ENCODE measurements at places on chromosomes 13 and 19.

GRCh38 chr13:39302820-39303219 lies 264.6 kb downstream of the NHLRC3 start:
- DNase-seq = no peak

DNA sequence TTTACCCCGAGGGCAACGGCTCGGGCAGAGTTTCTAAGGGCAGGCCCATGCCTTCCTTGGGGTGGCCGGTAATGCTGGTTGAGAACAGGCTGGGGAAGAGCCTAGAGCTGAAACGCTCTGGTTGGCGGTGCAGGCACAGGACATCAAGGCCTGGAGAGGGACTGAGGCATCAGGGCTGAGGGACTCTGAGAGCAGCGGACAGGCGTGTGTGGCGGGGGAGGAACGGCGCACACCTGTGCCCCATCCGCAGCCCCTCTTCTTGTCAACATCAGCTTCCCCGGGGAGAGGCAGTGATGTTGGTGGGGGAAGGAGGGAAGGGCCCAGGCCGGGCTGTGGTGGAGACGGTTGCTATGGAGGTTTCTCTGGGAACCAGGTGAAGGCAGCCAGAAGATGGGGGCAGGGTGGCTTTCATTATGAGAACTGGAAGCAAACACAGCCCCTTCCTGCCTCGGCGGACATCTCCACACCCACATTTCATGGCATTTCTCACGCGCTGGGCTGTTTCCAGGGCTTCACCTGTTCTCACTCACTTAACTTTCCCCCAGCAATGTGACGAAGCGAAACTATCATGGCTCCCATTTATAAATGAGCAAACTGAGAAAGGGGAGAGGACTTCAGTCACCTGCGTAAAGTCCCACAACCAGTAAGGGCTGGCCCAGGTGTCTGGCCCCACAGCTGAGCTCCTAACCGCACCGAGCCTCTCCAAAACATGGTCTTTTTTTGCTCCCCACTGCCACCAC lies 8.2 kb upstream of the ATF5 start:
- no peak for DNase-seq

GRCh38 chr13:95629071-95629470 lies 15.4 kb downstream of the DZIP1 start:
- DNase-seq = no peak

- no peak for DNase-seq
Observed at GRCh38 chr19:45448887-45449299, 18.9 kb upstream of the FOSB start.

- DNase-seq = no peak
Observed at GRCh38 chr19:16764793-16765433, 45.3 kb downstream of the NWD1 start.

- peak; percentile 81 for DNase-seq
Observed at GRCh38 chr19:1883784-1884183, 1.5 kb downstream of the ABHD17A start.

GRCh38 chr19:1103132-1103707 lies 574 bp upstream of the GPX4 start:
- DNase-seq = no peak

- no peak for DNase-seq
Observed at GRCh38 chr13:113009743-113010509, 40.9 kb downstream of the MCF2L start.

DNA sequence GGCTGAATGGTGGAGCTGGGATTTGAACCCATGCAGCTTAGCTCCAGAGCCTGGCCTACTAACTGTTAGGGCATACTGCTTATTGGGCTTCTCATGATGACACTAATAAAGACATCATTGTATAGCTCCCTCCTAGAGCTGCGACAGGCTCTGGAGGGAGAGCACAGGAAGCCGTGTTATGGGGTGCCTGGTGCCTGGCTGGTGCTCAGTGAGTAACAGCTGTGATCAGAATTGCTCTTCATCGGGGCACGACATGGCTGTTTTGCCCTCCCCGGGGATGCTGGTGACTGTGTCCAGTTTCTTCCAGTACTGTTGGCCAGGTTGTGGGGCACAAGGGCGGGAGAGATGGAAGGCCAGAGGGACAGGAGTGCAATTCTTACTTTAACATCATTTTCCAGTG lies 5.1 kb downstream of the LYPD5 start:
- no peak for DNase-seq

DNA sequence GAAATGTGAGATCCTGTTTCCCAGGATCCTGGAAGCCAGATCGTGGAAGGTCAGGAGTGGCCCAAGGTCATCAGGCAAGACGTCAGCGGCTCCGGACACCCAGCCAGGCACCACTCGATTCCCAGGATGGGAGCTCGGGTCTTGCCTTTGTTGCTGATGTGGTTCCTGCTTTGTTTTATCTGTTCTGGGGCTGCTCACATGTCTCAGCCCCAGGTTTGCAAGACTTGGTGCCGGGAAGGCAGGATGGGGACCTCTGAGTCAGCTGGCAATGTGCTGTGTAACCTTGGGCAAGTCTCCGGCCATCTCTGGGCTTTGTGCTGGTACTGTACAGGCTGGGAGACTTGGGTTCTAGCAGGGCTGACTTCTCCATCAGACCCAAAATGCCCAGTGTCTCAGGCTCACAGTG lies 1.4 kb upstream of the FCHO1 start:
- no peak for DNase-seq

DNA sequence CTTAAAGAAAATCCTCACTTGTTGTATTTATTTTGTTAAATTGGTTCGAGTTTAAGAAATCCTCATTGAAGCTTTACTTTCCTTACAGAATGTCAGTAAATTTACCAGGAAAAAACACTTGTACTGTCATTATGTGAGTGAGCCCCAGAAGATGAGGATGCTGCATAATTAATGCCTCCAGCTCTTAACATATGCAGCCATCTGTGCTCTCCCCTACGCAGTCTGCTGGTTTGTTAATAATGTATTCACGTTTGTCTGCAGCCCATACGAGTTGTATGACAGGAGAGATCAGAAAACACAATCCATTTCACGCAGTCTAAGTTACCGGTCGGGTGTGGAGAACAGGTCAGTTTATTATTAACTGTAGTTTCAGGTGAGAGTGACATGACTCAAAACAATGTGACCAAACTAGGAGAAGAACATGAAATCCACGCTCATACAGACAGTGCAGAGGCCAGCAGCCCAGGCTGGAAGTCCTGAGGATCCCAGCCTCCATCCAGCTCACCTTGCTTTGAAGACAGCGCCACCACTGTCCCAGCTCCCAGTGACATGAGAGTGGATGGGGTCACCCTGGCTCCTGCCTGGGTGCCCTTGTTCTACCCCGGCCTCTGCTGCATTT lies 19.8 kb upstream of the ATP11A start:
- peak; percentile 65 for DNase-seq

DNA sequence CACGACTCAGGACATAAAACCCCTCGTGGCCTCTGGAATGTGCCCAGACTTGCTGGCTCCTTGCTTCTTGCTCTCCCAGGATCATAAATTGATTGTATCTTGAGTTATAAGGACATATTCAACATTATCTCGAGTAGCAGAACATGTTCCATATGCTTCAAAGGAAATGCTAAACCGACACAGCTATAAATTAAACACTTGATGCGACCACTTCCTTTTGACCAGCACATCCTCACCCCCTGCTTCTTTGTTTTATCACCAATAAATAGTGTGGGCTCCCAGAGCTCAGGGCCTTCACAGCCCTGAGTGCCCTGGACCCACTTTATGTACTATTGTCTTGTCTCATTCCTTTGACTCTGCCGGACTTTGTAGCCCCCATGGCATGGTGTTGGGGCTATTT lies 157.0 kb upstream of the PABPC3 start:
- no peak for DNase-seq

Measured in vagina (tissue), 2 donors.